ENCODE measurements at places on chromosomes 2 and 18. TPM values are rescaled to one million over a fixed set of nuclear protein-coding genes. Genes with fewer than 3 reads are reported as not detected.

- no peak for DNase-seq
These were observed 24.4 kb downstream of the TFCP2L1 start for GRCh38 chr2:121260370-121261154.

The KCNG2 gene
- total RNA-seq: not detected

GRCh38 chr2:199742884-199743283 is 108.1 kb downstream of the FTCDNL1 start:
- no peak for DNase-seq

GRCh38 chr2:38073211-38074057 is 2.5 kb downstream of the CYP1B1 start:
- DNase-seq: no peak

- DNase-seq: no peak
These were observed 23.6 kb downstream of the QPCT start for GRCh38 chr2:37367984-37368383.

GRCh38 chr2:199273042-199273511 is 184.7 kb downstream of the SATB2 start:
- peak; percentile 72 for DNase-seq

The RUFY4 gene
- total RNA-seq: not detected

The CNGA3 gene
- total RNA-seq: not detected

DNA sequence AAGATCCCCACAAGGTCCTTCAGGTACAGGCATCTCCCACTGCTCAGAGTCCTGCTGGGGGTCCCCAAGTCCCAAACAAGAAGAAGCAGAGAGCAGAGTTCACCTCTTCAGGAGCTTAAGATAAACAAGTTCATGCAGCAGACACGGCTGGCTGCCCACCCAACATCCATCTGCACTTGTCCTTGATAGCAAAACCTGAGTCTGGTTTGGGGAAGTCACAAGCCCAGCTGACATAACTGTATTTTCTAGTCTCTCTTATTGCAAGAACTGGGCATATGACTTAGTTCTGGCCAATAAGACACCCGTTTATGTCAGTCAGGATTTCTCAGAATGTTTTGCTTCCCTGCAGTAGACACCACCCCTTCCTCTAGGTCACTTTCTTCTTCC is 31.8 kb downstream of the AFF3 start:
- no peak for DNase-seq

The C2orf78 gene
- not detected for total RNA-seq

GRCh38 chr2:186429104-186429503 is 57.0 kb upstream of the ZC3H15 start:
- DNase-seq: no peak

DNA sequence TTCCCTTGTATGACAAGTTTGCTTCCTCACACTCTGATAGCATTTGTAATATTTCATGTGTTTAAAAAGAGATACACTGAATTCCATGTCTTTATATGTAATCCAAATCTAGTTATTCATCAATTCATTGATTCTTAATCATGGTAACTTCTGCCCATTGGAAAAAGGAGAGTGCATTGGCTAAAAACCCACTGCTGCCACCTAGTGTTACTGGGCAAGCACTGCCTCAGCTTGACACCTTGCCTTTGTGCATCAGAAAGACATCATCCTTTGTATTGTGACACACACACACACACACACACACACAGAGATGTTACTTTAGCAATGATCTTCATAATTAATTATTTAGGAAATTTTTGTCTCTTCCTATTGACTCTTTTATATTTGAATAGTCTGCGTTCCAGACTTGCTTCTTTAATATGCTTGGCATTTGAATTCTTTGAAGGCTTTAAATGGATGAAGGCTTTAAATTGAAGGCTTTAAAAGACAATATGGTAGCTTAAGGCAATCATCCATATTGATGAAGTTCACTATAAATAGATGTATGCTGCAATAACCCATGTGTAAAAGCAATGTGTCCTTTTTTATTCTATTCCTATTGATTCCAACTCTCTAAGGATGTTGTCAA is 414.2 kb upstream of the CHST9 start:
- peak; percentile 24 for DNase-seq

The GALNT5 gene
- total RNA-seq: 10.6 TPM

GRCh38 chr2:24855726-24856125 is 62.5 kb downstream of the CENPO start:
- peak; percentile 90 for DNase-seq

DNA sequence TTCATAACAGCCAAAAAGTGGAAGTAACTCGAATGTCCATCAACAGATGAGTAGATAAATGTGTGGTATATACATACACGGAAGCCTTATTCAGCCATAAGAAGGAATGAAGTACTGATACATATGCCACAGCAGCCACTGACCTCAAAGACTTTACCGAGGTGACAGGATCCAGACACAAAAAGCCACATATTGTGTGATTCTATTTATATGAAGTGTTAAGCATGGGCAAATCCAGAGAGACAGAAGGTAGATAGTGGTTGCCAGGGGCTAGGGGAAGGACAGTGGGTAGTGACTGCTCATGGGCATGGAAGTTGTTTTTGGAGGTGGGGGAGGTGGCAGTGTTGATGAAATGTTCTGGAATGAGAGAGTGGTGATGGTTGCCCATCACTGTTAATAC is 33.9 kb downstream of the ZAP70 start:
- no peak for DNase-seq

DNA sequence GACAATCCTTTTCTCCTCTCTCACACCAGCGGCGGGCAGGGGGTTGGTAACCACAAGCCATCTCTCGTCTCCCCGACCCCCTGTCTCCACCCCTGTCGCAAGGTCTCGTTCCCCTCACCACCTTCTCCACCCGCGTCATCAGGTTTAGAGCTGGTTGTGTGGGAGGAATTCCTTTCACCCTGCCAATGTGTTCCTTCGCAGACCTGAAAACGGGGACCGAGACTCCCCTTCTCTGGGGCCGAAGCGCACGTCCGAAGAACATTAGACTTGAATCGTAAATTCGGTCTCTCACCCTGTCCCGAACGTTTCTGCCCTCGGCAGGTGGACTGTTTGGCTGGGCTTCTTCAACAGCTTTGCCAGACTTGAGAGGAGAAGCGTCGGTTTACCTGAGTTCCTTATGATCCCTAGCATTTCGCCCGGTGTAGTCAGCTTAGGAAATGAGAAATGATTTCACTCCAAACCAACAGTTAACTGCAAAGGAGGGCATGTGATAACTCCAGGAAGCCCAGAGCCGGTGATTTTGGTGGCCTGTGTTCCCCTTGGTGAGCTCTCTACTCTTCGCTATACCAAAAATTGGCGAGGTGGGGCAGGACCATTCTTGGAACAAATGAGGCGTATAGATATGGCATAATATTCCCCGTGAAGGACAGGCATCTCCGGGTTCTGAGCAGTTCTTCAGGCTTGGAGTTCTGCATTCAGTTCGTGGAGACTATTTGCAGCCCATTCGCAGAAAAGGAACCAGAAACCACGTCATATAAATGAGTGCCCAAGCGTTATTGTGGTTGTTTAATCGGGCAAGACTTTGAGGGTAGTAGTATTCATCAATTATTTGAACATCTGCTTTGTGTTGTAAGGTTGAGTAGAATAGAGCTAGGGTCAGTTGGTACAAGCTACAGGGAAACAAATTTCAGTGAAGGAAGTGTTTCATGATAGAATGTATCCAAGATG is 694 bp downstream of the CFAP36 start:
- DNase-seq: peak; percentile 24

GRCh38 chr2:33652830-33653229 is 53.7 kb upstream of the FAM98A start:
- no peak for DNase-seq

GRCh38 chr2:180607514-180608049 is 372.8 kb upstream of the UBE2E3 start:
- no peak for DNase-seq

- no peak for DNase-seq
These were observed 76.3 kb upstream of the FRZB start for GRCh38 chr2:182942756-182943155.

The NETO1 gene
- total RNA-seq: 0.12 TPM

GRCh38 chr2:71008342-71008741 is 13.7 kb upstream of the TEX261 start:
- DNase-seq: no peak

The GALM gene
- total RNA-seq: 47.0 TPM

- peak; percentile 37 for DNase-seq
These were observed 107.0 kb upstream of the SLC35G4 start for GRCh38 chr18:11502368-11502767.

GRCh38 chr2:239421851-239422250 is 21.0 kb upstream of the HDAC4 start:
- DNase-seq: no peak

- DNase-seq: no peak
These were observed 886.7 kb downstream of the SUCLG1 start for GRCh38 chr2:83572400-83572799.

The NT5DC4 gene
- total RNA-seq: not detected
